MM.1S (cell line): ENCODE measurements at places on chromosomes 5 and 9.

DNA sequence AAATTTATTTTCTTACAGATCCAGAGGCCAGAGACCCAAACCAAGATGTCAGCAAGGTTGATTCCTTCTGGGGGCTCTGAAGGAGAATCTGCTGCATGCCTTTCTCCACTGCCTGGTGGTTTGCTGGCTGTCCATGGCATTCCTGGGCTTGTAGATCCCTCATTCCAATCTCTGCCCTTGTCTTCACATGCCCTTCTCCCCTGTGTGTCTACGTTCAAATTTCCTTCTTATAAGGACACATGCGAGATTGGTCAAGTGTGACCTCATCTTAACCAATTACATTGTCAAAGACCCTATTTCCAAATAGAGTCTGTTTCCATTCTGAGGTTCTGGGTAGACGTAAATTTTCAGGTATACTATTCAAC lies 84.5 kb upstream of the RAI14 start:
- DNase-seq = no peak

DNA sequence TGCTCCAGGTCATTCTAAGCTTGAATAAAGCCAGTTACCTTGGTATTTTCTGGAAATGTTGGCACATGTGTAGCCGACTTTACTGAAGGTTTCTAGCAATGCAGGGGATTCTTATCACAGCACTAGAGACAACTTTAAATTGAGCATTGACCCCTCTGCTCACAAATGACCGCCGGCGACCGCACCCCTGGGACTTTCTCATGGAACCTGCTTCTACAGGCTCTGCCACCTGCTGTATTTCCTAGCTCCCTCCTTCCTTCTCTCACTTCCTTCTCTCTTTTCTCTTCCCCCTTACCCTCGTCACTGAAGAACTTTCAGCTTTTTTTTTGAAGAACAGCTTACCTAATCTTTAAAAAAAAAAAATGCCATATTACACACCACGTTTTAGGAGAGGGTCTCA lies 30.9 kb upstream of the DAB2 start:
- DNase-seq = no peak

- DNase-seq = no peak
Observed at GRCh38 chr9:115672477-115673316, 480.9 kb upstream of the PAPPA start.

GRCh38 chr5:58787987-58788386 lies 205.1 kb downstream of the RAB3C start:
- DNase-seq = no peak

DNA sequence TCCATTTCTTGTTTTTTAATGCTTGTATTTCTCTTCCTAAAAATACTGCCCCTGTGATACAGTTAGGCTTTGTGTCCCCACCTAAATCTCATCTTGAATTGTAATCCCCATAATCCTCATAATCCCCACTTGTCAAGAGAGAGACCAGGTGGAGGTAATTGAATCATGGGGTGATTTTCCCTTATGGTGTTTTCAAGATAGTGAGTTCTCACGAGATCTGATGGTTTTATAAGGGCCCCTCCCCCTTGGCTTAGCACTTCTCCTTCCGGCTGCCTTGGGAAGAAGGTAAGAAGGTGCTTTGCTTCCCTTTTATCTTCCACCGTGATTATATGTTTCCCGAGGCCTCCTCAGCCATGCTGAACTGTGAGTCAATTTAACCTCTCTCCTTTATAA lies 227.4 kb downstream of the MAN2A1 start:
- no peak for DNase-seq

GRCh38 chr9:90830051-90830450 lies 28.4 kb downstream of the SYK start:
- DNase-seq = no peak

- no peak for DNase-seq
Observed at GRCh38 chr9:123639743-123640142, 283.7 kb downstream of the CRB2 start.

GRCh38 chr9:122087406-122088200 lies 5.5 kb downstream of the TTLL11 start:
- DNase-seq = no peak

- DNase-seq = no peak
Observed at GRCh38 chr9:75892216-75892911, 1.9 kb downstream of the PCSK5 start.

GRCh38 chr5:95808686-95809413 lies 13.7 kb downstream of the GLRX start:
- peak; percentile 95 for DNase-seq

DNA sequence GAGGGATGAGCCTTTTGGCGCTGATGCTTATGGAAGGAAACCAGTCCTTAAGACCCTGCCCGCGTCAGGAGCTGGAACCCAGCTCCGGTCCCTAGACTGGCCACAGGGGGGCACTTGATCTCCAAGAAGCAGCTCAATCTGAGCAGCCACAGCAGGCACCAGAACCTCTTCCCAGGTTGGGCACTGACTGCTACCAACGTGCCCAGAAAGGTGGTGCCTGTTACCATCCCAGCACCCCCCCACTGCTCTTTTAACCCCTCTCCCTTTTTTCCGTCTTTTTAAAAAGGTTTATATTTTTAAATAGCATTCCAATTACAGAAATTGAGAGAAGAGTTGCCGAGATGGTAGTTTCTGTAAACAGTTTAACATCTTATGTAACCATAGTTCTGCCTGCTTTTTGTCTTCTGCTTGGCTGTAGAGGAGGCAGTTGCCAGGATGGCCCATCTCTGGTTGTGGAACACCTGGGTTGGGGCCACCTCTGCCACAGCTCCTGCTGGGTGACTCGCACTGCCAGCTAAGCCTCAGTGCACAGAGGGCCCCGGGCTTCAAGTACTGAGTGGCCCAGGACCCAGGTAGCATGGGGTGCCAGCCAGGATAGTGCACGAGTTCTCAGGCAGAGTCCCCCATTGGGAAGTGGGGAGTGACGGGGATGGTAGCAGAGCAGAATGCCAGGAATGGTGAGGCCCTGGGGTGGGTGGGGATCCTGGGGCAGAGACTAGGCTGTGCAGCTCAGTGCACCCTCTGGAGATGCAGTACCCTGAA lies 62.8 kb downstream of the PFDN1 start:
- peak; percentile 52 for DNase-seq

DNA sequence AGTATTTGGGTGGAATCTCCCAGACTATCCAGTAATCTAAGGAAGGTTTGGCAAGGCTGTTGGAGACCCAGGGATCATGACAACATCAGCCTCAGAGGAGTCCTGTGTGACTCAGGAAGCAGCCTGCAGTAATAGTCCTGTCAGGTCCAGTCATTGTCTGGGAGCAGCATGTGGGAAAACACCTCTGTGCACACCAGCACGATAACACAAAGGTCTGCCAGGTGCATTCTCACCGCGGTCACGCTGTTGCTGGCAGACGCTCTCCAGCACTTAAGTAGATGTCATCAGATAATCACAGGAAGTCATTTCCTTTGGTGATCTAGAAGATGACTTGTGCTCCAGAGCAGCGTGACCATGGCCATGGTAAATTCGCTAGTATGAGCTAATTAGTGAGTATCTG lies 99.2 kb upstream of the IQGAP2 start:
- peak; percentile 85 for DNase-seq

DNA sequence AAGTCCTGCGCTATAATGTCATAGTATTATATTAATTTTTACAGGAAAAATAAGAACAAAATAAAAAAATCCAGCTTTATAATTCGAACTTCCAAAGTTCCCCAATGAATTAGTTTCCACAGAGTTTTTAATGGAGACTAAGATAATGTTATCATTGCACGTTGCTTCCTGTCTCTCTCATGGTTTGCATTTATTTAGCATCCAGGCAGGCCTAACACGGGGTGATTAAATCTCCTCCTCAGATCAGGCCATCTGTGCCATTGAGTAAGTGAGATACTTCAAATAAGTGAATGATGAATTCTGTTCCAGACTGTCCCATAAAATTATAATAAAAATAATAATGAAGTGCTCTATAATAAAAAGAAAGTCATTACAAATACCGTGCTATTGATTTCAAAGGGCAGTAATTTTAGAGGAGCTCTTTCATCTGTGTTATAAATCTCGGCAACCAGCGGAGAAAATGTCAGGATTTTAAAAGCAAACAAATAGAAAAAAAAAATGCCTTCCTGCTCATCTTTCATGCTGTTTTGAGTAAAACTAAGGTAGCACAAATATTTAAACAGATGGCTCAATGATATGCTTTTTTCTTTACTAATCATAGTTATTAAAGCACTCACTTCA lies 570.6 kb upstream of the ZNF608 start:
- no peak for DNase-seq

DNA sequence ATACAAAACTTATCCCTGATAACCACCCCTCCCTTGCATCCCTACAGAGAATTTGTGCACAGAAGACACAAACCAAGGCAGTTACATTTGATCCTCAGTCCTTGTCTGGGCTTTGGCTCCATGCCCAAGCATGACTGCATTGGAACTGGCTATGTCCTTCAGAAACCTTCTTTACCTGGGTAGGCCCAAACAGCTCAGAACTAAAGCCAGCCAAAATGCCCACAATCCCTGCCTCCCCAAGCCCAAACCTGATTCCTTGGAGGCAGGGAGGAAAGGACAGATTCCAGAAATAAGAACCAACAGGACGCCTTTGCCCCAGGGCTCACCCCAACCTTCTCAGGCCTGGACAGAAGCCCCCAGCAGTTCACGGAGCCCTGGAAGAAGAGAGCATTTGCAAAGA lies 8.2 kb downstream of the IL17B start:
- DNase-seq = no peak

DNA sequence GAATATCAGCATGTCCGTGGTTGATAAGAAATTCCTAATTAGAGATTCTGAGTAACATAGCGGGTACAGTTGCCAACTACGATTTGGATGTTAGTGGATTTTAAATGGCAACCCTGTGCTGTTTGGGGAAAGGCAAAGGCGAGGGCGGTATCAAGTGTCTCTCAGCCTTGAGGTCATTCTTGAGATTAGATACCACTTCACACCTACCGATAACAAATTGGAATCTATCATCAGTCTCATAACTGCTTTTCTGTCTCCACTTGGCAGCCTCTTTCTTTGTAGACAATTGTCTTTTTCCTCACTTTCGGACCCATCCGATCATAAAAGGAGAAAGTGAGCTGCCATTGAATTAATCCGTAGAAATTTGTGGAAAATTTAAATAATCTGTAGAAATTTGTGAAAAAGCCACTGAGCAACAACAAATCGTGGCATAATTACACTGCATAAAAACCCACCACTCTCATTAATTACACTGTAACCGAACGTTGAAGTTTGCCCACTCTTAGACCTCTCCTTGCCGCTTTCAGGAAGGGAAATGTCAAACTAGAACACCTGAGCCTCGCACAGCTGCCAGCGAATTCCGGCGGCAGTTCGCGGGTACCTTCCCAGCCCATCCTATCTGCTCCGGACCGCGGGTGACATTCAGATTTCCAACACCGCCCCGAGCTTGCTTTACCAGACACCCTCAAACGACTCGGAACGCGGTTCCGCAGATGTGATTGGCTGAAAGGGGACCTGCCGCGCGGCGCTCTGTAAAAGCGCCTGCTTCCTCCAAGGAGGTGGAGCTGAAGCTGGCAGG lies 849 bp upstream of the RGMB start:
- peak; percentile 54 for DNase-seq

- no peak for DNase-seq
Observed at GRCh38 chr5:76289692-76290091, 113.4 kb upstream of the IQGAP2 start.
